Naive thymus-derived CD4-positive, alpha-beta T cell (primary cell): ENCODE measurements at places on chromosomes 6 and 20. TPM values are rescaled to one million over a fixed set of nuclear protein-coding genes. Genes with fewer than 3 reads are reported as not detected.

The GABRR1 gene
- total RNA-seq = not detected

The LRFN2 gene
- total RNA-seq = 4.6 and 5.4 TPM in 2 replicates

The BTBD9 gene
- total RNA-seq = 58.8 TPM

The PRDM13 gene
- not detected for total RNA-seq

DNA sequence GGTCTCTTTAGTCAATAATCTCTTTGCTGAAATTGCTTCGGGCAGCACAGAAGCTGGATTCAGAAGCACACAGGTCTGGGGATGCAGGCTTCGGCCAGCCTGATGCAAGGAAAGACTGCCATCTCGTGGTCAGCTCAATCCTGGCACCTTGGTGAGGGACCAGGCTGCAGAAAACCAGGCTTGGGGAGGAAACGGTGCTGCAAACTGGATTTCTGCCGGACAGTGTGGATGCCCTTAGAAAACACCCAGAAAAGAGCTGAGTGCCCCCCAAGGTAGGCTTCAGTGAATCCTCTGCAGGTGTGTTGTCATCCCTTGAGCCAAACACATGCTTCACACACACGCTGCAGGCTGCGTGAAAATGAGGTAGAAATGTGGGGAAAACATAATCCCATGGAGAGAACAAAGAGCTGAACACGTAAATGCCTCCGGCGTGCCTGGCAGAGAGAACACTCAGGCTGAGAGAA lies 89.8 kb upstream of the PAX1 start:
- no peaks in the 10 kb centered on the region for H3K4me1 ChIP-seq
- H3K4me3 ChIP-seq = no peak overlapping the region
- H3K27ac ChIP-seq = no peak overlapping the region
- no peaks in the 10 kb centered on the region for H3K36me3 ChIP-seq
- DNase-seq = peak; percentile 20
- no peaks in the 10 kb centered on the region for H3K27me3 ChIP-seq

The SOX12 gene
- 13.7 TPM for total RNA-seq

The TNNC2 gene
- 1.4 TPM for total RNA-seq

DNA sequence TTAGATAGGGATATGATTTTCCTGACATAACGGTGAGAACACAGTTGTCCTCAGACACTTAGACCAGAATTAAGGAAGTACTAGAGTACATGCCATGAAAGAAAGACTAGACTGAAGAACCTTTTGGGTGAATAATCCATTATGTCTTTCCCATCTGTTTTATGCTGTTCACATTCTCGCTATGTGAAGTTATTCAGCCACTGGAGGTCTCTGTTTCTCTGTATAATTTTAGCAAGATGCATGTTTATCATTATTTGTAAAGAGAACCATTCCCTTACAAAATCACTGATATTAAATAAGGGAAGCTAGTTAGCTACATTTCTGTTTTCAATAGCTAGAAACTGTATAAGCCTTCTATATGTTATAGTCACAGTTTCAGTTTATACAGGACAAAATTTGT lies 391.9 kb downstream of the CD109 start:
- H3K4me3 ChIP-seq = no peak overlapping the region
- H3K27ac ChIP-seq = no peak overlapping the region
- H3K27me3 ChIP-seq = peaks cover 4% of the 10 kb centered on the region
- no peaks in the 10 kb centered on the region for H3K4me1 ChIP-seq

DNA sequence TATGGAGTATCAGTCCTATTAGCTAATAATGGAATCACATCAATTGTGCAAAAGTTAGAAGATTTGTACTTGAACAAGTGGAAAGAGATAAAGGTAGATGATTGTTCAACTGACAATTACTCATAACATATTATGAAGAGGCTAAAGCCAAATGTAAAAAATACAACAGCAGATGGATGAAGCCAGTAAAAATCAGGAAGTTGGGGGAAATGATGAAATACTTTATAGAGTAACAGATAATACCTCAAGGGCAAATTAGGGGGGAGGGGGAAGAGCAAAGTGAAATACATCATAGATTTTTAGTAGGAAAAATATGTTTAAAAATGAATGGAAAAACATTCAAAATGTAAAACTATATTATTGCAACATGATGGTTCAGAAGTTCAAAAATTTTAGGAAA lies 114.0 kb downstream of the PDSS2 start:
- H3K36me3 ChIP-seq = no peaks in the 10 kb centered on the region
- no peak for DNase-seq
- H3K4me1 ChIP-seq = no peaks in the 10 kb centered on the region
- no peaks in the 10 kb centered on the region for H3K27me3 ChIP-seq
- H3K27ac ChIP-seq = no peak overlapping the region
- H3K4me3 ChIP-seq = no peak overlapping the region

- H3K4me3 ChIP-seq = no peak overlapping the region
- H3K27me3 ChIP-seq = no peaks in the 10 kb centered on the region
- peak overlapping the region; percentile 17 for H3K27ac ChIP-seq
- H3K36me3 ChIP-seq = no peaks in the 10 kb centered on the region
- H3K4me1 ChIP-seq = peaks cover 12% of the 10 kb centered on the region
Observed at GRCh38 chr20:1299522-1299921, 29.4 kb downstream of the SDCBP2 start.

The TRIM15 gene
- total RNA-seq = not detected

DNA sequence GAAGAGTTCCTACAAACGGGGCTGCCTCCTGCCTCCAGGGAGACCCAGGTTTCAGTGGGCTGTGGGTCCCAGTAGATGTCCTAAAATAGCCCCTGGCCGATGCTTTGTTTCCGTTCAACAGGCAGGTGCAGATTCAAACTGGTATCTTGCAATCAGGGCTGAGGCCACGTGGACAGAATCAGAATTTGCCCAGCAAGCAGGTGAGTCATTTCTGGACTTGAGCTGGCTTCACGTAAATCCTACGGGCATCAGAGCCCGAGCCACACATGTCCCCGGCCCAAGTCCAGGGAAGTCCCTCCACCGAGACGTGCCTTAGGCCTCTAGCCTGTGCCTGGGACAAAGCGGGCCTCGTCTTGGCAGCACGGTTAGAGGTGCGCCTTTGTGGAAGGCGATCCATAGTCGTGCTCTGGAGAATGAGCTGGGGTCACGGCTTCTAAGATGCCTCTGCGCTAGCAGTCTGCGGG lies 101.6 kb upstream of the FRMD1 start:
- H3K27me3 ChIP-seq = no peaks in the 10 kb centered on the region
- no peak for DNase-seq
- no peaks in the 10 kb centered on the region for H3K4me1 ChIP-seq
- no peak overlapping the region for H3K4me3 ChIP-seq
- H3K27ac ChIP-seq = no peak overlapping the region

DNA sequence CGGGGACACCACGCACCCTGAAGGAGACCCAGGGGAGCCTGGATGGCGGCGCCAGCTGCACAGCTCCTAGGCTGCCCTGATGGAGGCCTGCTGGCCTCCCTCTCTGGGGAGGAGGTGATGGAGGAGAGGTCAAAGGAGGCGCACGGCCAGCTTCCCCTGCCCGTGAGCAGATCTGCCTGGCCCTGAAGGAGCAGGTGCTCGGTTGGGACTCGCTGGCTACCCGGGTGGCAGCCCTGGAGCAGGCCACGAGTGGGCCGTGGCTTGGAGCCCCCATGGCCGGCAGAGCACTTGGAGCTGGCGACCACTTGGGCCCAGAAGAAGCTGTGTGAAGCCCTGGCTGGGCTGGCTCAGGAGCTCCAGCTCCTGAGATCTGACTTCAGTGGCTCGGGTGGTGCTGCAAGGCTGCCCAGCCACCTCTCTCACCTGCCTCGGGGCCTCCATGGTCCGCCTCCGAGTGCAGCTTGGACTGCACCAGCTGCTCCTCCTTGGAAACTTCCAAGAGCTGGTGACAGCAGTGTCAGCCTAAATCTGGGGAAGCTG lies 7.5 kb upstream of the RAET1E start:
- no peak overlapping the region for H3K27ac ChIP-seq
- H3K36me3 ChIP-seq = no peaks in the 10 kb centered on the region
- H3K4me3 ChIP-seq = no peak overlapping the region
- DNase-seq = no peak
- H3K27me3 ChIP-seq = no peaks in the 10 kb centered on the region
- no peaks in the 10 kb centered on the region for H3K4me1 ChIP-seq

The DYNLRB1 gene
- total RNA-seq = 45.9 TPM

GRCh38 chr20:62369815-62370114 lies 2.7 kb upstream of the LAMA5 start:
- no peak overlapping the region for H3K4me3 ChIP-seq
- H3K4me1 ChIP-seq = peaks cover 11% of the 10 kb centered on the region
- no peaks in the 10 kb centered on the region for H3K27me3 ChIP-seq
- DNase-seq = no peak
- no peak overlapping the region for H3K27ac ChIP-seq
- no peaks in the 10 kb centered on the region for H3K36me3 ChIP-seq

- H3K27me3 ChIP-seq = no peaks in the 10 kb centered on the region
- H3K4me3 ChIP-seq = no peak overlapping the region
- H3K4me1 ChIP-seq = no peaks in the 10 kb centered on the region
Observed at GRCh38 chr6:147167576-147168461, 36.4 kb upstream of the STXBP5 start.

DNA sequence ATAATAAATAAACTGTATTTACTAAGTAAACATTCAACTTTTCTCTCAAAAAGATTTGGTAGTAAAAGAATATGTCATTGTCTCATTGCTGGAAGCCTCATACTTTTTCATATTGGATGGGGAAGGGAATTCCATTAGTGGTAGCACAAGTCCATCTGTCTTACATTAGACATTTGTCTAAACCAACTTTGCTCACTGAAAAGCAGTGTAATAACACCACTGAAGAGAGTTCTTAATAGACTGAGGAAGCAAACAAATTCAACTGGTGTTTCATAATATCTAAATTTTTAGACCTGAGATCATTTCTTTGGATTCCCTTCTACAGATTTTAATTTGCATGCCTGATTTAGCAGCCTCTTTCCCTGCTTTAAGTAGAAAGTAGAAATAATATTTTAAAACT lies 62.7 kb downstream of the PLCB1 start:
- H3K27ac ChIP-seq = no peak overlapping the region
- H3K4me1 ChIP-seq = no peaks in the 10 kb centered on the region
- no peaks in the 10 kb centered on the region for H3K36me3 ChIP-seq
- no peaks in the 10 kb centered on the region for H3K27me3 ChIP-seq
- no peak overlapping the region for H3K4me3 ChIP-seq

DNA sequence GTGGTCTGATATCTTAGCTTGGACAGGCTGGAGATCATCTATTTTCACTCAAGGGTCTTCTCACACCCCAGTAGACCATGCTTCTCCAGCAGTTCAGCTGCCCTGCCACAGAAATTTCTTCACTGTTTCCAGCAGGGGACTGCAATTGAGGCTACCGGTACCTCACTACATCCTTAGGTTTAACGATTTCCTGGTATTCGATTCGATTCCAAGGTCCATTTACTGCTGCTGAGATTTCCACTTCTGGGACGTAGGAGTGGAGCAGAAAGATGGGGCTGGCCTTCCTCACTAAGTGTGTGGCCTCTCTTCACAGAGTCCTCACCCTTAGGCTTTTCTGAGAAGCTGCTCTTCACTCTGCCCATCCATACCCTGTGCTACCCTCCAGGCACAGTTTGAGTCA lies 6.2 kb downstream of the VPS16 start:
- H3K27ac ChIP-seq = no peak overlapping the region
- no peaks in the 10 kb centered on the region for H3K27me3 ChIP-seq
- peaks cover 4% of the 10 kb centered on the region for H3K4me1 ChIP-seq
- DNase-seq = no peak
- no peaks in the 10 kb centered on the region for H3K36me3 ChIP-seq

The MLN gene
- not detected for total RNA-seq

The PNLDC1 gene
- not detected for total RNA-seq

The GNRH2 gene
- 1.2 TPM for total RNA-seq

- no peaks in the 10 kb centered on the region for H3K36me3 ChIP-seq
- H3K4me1 ChIP-seq = peaks cover 20% of the 10 kb centered on the region
- no peak for DNase-seq
- H3K27ac ChIP-seq = peak overlapping the region; percentile 5
- no peaks in the 10 kb centered on the region for H3K27me3 ChIP-seq
- H3K4me3 ChIP-seq = no peak overlapping the region
Observed at GRCh38 chr20:34023937-34024722, 30.4 kb downstream of the RALY start.

The FOXS1 gene
- total RNA-seq = not detected

- no peaks in the 10 kb centered on the region for H3K4me1 ChIP-seq
- H3K4me3 ChIP-seq = no peak within 1 kb of the TSS
- H3K27me3 ChIP-seq = no peaks in the 10 kb centered on the region
- no peak for DNase-seq
- no peaks in the 10 kb centered on the region for H3K36me3 ChIP-seq
- no peak within 1 kb of the TSS for H3K27ac ChIP-seq
Observed at GRCh38 chr20:19758133-19758500, at the start of gene RIN2. Gene RIN2 (plus strand): TSS chr20:19758258. CDS start chr20:19889602, 131,344 bp downstream.

The PLG gene
- 0.59 TPM in 1 of 2 replicates, not detected in the other for total RNA-seq

- H3K4me1 ChIP-seq = peaks cover 10% of the 10 kb centered on the region
- no peaks in the 10 kb centered on the region for H3K36me3 ChIP-seq
- H3K27ac ChIP-seq = no peak overlapping the region
- H3K4me3 ChIP-seq = no peak overlapping the region
Observed at GRCh38 chr20:44154521-44155001, 32.4 kb downstream of the JPH2 start.

The ASIP gene
- total RNA-seq = not detected

The TMC2 gene
- total RNA-seq = not detected

The CCN6 gene
- not detected for total RNA-seq

The EYS gene
- total RNA-seq = 0.13 TPM

DNA sequence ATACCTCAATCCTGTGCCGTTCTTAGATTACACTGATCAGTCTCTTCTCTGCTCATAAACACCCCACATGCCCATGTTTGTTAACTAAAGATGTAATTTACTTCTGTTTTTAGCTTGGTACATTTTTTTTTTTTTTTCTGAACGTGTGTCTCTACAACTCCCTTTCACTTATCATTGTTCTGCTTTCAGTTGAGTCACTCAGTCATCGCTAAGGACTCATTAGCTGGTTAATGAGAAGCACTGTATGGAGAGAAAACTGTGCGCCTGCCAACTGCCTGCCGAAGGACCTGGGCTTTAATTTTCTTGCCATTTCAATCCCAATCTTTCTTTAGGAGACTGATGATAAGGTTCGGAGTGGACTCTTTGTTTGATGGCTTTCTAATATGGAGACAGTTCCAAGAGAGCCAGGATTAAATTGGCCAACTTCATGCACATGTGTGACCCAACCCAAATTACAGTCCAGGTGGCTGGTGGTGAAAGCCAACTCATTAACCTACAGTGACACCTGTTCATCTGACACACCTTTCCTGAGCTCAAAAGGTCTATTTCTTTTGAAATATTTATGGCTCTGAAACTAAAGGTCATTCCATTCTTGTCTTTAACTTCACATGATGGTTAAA lies 334.1 kb downstream of the BCKDHB start:
- DNase-seq = no peak
- H3K36me3 ChIP-seq = no peaks in the 10 kb centered on the region
- no peak overlapping the region for H3K27ac ChIP-seq
- H3K4me1 ChIP-seq = no peaks in the 10 kb centered on the region
- no peak overlapping the region for H3K4me3 ChIP-seq
- no peaks in the 10 kb centered on the region for H3K27me3 ChIP-seq

The PTK7 gene
- 1.4 TPM for total RNA-seq

The ZBTB2 gene
- 25.7 TPM for total RNA-seq

DNA sequence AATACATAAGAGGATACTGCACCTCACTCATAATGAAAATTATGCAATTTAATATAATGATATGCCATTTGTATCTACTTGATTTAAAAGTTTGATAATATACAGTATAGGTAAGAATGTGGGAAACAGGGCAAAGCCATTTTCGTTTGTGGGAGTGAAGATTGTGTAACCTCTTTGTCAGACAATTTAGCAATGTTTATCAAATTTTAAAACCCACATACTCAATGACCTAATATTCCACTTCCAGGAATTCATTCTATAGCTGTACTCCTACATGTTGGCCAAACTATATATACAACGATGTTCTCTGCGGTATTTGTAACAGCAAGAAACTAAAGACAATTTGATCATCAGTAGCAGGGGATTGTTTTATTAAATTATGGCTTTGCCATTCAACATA lies 17.8 kb upstream of the FKBP5 start:
- H3K4me3 ChIP-seq = no peak overlapping the region
- H3K36me3 ChIP-seq = no peaks in the 10 kb centered on the region
- no peaks in the 10 kb centered on the region for H3K4me1 ChIP-seq
- no peak overlapping the region for H3K27ac ChIP-seq
- H3K27me3 ChIP-seq = no peaks in the 10 kb centered on the region
- DNase-seq = no peak
